ENCODE measurements at places on chromosomes 1 and 21.

- DNase-seq = no peak
Measured at GRCh38 chr1:64280001-64280400, 76.6 kb downstream of the UBE2U start.

DNA sequence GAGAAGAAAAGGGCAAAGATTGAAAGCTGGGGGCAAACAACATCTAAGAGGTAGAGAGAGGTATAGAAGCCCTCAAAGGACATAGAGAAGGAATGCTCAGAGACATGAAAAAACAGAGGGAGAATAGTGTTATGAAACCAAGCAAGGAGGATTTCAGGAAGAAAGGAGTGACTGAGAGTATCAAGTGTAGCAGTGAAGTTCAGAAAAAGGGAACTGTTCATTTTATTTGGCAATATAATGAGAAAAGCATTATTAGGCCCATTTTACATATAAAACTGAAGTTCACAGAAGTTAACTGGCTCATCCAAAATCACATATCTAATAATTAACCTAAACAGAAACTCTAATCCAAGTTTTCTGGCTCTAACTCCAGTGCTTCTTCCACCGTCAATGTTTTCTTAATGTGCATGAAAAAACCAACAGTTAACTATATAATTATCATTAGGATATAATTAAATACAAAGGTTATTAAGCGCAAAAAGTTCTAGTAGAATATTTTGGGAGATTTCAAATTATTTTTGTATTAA lies 17.7 kb downstream of the NEXN start:
- no peak for DNase-seq

- no peak for DNase-seq
Measured at GRCh38 chr21:25862112-25862511, 127.3 kb downstream of the GABPA start.

- DNase-seq = no peak
Measured at GRCh38 chr1:61572046-61572445, 152.9 kb downstream of the TM2D1 start.

DNA sequence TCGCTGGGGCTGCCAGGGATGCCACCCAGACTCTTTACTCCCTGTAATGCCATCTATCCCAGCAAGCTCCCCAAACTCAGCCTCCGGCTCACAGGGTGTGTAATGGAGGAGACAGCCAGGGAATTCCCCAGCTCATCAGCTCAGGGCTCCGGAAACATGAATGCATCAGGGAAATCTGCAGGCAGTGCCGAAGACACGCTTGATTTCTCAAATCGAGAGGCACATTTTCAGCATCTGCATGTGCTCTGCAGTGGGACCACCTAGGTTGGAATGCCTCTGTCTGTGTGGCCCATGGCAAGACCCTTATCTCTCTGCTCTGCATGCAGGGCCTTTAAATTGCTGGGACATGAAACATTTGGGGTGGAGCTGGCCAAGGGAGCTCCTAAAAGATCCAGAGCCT lies 170.1 kb downstream of the TRABD2B start:
- no peak for DNase-seq
